ENCODE measurements at places on chromosomes 1 and 21.

DNA sequence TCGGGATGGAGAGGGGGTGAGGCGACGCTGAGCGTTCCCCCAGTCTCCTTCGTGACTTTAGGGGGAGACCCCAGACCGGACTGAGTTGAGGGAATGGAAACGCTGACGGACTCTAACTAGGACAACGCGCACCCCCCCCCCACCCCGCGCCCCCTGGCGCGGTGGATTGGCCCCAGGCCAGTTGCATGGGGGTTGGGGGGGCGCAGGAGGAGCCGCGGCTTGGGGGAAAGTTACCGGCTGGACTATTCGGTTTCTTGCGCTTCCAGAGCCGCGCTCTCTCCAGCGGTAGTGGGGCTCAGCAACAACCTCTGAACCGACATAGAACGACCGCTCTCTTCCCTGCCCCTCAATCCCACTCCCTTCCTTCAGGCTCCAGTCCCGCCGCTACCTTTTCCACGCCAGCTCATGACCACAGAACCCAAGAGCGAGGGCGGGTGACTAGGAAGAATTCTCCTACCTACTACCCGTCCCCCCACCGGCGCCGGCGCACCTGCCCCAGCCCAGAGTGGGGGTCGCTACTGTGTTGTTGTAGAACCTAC lies 694 bp downstream of the ZBTB7B start:
- DNase-seq = no peak

DNA sequence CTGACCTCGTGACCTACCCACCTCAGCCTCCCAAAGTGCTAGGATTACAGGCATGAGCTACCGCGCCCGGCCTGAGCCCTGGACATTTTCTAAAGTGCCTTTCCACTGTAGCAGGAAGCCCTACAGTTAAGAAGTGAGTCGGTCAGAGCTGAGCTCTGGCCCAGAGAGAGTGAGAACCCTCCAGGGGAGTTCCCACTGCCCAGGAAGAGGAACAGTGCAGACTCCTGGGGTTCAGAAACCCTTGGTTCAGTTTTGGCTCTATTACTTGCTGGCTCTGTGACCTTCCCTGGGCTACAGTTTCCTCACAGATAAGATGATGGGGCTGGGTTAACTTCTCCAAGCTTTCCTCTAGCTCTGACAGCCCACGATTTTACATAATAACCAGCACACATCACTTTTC lies 20.9 kb downstream of the SLC9A1 start:
- no peak for DNase-seq

- no peak for DNase-seq
Observed at GRCh38 chr1:41626146-41626545, 141.7 kb upstream of the EDN2 start.

- DNase-seq = no peak
Observed at GRCh38 chr1:181117648-181118449, 29.3 kb downstream of the IER5 start.

DNA sequence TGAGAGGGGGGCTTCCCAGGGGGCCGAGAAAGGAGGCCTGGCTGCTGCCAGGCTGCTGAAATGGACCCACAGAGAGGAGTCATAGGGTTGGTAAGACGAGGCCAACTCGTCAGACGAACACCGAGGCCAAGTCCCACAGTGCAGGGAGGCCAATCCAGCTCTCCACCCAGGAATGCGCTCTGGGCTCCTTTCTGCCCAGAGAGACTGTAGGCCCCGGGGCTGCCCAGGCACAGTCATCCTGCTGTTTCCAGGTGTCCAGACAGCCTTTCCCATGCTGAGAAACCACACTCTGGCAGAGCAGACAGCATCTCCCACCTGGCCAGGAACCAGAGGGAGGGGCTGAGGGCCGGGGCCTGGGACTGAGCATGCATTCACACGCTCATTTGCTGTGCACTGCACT lies 26.7 kb upstream of the RSPO1 start:
- DNase-seq = no peak

- no peak for DNase-seq
Observed at GRCh38 chr1:5758000-5758858, 234.0 kb downstream of the NPHP4 start.
